ENCODE measurements at places on chromosomes 3 and 15. TPM values are rescaled to one million over a fixed set of nuclear protein-coding genes. Genes with fewer than 3 reads are reported as not detected.

TEX55 gene
- not detected for polyA plus RNA-seq

SLC2A2 gene
- 0.10 TPM for polyA plus RNA-seq

SGO1 gene
- polyA plus RNA-seq = 4.0 TPM

LCTL gene
- 0.54 TPM for polyA plus RNA-seq

GPR27 gene
- polyA plus RNA-seq = 35.5 TPM

MGLL gene
- 41.9 TPM for polyA plus RNA-seq

SORD gene
- 21.0 TPM for polyA plus RNA-seq

CCDC54 gene
- not detected for polyA plus RNA-seq

KCNMB2 gene
- polyA plus RNA-seq = 15.3 TPM

PATL2 gene
- 0.71 TPM for polyA plus RNA-seq

PARP15 gene
- 0.49 TPM for polyA plus RNA-seq

DNA sequence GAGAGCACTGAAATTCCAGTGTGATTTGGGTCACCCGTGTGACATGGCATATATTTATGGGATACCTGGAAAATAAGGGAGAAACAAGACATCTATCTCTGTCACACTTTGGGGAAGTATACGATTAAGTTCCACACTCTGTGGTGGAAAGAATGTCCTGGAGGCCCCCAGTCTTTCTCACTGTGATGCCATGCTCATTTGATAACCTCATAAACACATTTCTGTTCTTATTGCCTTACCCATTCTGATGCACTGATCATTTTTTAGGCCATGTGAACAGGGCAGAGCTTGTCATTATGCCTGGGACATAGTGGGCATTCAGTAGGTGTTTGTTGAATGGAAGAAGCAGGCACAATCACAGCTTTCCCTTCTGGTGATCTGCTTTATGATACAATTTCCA is 349.4 kb upstream of the TPRG1 start:
- DNase-seq = no peak

DNA sequence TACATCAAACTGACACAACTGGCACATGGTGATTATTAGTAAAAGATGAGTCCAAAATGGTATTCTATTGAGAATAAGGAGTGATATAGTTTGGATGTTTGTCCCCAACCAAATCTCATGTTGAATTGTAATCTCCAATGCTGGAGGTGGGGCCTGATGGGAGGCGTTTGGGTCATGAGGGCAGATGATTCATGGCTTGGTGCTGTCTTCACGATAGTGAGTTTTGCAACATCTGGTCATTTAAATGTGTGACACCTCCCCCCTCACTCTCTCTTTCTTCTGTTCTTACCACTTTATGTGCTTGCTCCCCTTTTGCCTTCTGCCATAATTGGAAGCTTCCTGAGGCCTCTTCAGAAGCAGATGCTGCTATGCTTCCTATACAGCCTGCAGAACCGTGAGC is 90.6 kb downstream of the RSL24D1 start:
- DNase-seq = no peak

DNA sequence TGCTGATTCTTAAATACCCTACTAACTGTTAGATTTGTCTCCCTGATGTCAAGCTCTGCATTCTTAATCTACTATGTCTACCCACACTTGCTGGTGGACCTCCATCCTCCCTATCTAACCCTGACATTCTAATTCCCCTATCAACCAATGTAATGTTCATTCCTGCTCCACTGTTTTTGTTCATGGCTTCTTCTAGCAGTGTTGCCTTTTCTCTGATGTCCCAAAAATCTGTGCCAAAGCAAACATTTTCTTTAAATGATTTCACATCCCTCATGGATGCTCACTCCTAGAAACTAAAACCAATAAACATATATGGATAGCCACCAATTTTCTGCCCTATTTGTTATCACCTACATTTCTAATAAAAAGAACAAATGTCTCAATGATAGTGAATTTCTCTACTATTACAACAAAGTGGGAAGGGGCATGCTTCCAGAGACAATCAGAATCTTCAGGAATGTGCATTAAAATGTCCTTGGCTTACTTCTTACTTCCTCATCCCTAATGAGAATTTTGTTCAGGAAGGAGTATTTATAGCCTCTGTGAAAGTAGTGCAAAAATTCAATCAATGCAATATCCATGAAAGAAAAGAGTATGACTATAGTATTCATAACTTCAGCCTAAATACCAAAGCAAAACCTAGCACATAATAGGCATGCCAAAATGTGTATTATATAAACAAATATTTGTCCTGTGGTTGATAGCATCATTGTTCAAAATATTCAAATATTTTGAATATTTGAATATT is 273.3 kb downstream of the ZNF385D start:
- no peak for DNase-seq

GRCh38 chr3:187836823-187837770 is 91.8 kb upstream of the BCL6 start:
- DNase-seq = no peak

DNA sequence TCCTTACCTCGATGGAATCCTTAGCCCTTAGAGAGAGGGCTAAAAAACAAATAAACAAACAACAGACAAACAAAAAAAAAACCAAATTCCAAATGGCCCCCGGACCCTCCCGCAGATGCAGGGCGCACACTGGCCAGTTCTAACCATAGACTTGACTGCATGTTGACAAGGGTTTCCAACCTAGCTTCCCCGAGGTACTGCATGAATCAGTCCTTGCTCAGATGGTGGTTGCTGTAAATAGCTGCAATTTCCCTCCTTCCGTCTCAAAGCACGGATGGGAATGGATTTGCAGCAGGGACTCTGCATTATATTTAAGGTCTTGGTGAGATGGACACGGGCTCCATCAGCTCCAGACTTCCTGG is 162.8 kb downstream of the CD47 start:
- DNase-seq = peak; percentile 11

- DNase-seq = no peak
Observed at GRCh38 chr15:57596978-57597377, 5.3 kb downstream of the MYZAP start.

DNA sequence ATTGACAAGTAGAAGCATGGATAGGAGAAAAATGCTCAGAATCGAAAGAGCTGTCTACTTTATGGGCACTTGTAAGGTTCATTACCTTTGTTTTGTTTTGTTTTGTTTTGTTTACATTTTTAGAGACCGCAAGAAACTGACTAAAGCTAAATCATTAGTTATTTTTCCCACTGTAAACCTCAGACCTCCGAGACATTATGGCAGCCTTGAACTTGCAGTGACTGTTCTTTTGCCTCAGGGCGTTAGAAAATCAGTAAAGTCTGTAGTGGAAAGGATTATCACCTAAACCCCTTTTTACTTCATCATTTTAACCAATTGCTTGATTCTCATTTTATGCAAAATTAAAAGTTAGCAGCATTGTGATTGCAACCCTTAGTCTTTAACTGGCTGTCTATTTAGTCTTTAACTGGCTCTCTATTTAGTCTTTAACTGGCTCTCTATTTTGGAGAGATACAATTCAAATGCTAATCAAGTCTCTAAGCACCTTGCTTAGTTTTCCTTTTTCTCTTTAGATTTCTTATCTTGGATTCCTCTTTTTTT is 383.3 kb upstream of the ROBO2 start:
- no peak for DNase-seq

- DNase-seq = no peak
Observed at GRCh38 chr15:39511000-39511915, 69.6 kb upstream of the THBS1 start.

DNA sequence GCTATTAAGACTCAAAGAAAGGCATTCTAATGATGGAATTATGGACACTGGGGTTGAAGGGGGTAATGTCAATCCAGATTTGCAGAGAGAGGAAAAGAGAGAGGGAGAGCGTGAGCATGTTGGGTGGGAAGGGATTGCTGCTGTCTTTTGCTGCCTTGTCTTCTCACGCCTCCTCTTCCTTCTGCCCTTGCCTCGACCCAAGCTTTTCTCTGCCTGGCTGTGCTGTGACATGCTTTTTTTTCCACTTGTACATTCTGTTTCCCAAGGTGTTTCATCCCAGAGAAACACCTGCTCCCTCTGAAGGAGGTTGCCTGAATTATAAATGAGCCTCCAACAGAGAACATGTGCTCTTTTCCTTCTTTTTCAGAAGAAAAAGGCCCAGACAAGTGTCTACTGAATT is 80.3 kb downstream of the BDH1 start:
- DNase-seq = no peak

- no peak for DNase-seq
Observed at GRCh38 chr3:124084022-124084881, 92.3 kb upstream of the ROPN1 start.

DNA sequence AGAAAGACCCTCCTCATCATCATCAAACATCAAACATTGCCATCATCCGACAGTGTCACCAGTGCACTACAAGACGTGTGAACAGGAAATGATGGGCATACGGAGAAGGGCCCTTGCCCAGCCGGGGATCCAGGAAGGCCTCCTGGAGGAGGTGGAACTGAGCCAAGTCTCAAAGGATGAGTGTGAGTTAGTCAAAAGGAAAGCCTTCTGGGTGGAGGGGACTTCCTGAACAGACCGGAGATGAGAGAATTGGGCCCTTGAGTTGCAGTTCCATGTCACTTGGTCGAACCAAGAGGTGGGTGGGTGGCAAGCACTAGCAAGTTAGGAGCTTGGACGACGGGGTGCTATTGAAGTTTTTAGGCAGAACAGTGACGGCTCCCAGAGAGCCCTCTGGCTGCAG is 8.5 kb downstream of the SEMA4B start:
- DNase-seq = no peak

DNA sequence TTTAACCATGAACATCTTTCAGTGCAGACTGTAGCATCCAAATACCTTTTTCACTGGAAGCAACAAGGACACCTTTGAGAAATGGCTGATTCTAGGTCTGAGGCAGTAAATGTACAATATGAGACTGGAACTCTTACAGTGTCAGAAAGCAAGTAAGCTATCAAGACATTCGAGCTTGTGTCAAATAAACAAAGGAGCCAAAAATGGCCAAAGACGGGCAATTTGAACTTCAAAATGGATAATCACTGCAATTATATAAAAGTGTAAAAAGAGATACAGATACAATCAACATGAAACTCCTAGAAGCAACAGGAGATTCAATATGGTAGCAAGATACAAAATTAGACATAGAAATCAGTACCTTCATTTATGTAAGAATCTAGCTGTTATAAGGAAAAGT is 138.5 kb upstream of the CCDC54 start:
- DNase-seq = no peak

- DNase-seq = peak; percentile 98
Observed at GRCh38 chr3:3126477-3127431, at the start of gene TRNT1. Gene TRNT1 (plus strand): TSS chr3:3126940. CDS start chr3:3129041, 2,101 bp downstream.

DNA sequence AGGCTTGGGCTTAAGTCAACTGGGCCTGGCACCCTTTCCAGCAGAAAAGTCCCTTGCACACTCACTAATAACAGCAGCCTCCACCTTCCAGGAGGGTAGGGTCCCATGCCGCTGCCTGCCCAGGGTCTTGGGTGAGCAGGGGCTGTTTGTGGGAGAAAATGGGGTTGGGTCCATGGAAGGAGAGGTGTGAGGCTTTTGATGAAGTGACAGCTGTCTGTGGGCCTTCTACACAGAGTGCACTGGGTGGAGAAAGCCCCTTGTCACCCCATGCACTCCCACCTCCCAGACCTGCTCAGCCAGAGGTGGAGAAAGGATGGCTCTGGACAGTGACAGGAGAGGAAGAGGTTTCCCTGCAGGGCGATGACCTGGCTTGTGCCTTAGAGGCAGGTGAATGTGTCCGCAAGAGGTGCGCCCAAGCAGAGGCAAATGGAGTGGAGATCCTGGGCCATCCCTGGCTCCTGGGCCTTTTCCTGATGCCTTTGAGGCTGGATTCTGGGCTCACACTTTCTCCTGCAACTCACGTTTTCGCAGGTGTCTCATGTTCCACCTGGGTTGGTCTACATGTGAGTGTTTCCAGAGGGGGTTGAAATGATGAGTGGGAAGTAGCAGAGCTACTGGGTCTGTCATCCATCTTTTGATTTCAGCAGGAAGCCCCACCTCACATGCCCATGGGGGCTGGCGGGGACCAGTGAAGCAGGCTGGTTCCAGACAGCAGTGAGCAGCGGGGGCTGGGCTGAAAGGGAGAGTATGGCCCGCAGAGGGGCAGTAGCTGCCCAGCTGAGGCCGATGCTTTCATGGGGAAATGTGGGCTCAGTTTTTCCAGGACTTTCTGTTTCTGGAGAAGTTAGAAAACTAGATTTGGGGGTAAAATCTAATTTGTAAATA is 85.2 kb upstream of the PRR23E start:
- no peak for DNase-seq

DNA sequence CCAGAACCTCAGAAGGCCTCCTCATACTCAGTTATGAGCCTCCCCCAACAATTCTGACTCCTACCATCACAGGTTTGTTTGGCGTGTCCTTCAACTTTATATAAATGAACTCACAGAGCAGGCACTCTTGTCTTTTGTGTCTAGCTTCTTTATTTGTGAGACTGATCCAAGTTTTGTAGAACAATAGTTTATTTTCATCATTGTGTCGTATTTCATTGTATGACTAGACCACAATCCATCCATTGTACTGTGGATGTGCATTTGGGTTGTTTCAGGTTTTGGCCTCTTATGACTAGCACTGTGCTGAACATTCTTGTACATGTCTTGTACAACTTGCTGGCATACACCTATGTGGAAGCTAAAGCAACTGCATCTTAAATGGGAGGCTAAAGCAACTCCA is 292.8 kb upstream of the LYSMD4 start:
- DNase-seq = no peak

DNA sequence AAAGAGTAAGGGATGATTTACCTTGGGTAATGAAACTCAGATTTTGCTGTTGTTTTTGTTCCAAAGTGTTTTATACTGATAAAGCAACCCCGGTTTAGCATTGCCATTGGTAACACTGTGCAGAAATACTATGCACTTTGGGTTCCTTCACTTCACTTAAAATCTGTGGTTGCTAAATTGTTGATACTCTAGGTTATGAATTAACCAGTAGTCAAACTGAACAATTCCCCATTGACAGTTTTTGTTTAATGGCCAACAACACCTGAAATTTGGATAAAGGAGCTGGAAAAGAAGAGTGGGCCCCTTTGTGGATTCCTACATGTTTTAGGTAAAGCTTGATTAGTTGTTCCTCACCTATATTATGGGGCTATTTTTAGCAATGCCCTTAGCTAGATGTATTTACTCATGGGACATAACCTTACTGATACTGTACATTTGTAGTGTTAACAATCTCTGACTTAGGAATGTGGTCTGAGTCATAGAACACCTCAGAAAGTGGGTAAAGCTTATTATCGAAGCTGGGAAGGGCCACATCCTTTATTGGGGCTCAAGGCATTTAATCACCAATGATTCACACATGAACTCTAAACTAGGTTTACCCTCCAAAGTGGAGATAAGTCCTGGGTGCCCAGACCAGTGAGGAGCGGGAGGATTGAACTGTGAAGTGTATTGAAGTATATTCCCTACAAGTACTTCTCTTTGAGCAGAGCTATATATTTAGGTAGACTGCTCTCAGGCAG is 29.5 kb upstream of the THRB start:
- no peak for DNase-seq

DNA sequence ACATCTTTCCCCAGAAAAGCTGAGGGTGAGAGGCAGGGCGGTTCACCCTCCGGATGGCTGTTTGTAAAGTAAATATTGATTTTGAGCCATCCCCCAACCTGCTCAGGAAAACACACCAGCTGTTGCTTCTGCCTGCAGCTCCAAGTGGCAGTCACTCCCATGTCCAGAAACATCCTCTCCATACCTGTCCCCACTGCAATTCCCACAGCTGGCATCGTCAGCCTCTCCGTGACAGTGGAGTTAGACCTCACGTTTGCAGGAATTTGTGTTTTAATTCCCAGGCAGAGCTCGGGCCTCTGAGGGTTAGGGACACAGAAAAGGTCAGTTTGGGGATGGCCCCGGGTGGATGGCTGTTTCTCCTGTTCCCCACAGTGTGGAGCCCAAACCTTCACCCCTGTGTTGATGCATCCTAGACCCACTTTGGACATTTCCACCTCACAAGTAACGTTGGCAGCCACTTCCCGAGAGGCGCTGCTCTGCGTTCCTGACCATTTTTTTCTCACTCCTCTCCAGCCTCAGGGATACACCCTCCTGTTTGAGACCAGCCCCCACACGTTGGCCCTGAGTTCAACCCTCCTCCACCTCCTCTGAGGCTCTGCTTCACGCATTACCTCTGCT is 11.8 kb upstream of the FAM174B start:
- no peak for DNase-seq
